Thoracic aorta (tissue), 2 donors: ENCODE measurements at places on chromosomes 5 and 9.

DNA sequence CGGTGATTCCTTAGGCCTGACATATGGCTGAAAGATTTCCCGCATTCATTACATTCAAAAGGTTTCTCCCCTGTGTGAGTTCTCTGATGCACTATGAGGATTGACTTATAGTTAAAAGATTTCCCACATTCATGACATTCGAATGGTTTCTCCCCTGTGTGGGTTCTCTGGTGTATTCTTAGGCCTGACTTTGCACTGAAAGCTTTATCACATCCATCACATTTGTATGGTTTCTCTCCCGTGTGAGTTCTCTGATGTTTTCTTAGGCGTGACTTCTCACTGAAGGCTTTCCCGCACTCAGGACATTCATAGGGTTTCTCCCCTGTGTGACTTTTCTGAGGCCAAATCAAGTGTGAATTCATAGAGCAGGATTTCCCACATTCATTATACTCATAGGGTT lies 35.8 kb downstream of the ZNF782 start:
- no peak for DNase-seq

DNA sequence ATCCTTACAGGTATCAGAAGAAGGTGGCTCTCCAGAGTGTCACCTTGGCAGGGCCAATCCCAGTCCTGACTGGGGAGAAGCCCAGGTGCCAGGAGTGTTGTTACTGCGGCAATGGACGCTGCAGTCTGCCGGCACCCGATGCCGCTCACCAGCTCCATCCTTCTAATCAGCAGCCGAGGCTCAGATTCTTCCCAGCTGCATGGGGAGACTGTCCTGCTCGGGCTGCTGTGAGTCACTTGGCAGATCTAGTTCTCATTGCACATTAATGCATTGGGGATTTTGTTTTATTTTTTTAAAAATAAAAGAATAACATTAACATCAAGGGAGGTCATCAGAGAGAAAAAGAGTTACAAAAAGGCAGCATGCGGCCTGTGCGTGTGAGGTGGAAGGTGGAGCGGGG lies 115.8 kb downstream of the MTX3 start:
- no peak for DNase-seq

DNA sequence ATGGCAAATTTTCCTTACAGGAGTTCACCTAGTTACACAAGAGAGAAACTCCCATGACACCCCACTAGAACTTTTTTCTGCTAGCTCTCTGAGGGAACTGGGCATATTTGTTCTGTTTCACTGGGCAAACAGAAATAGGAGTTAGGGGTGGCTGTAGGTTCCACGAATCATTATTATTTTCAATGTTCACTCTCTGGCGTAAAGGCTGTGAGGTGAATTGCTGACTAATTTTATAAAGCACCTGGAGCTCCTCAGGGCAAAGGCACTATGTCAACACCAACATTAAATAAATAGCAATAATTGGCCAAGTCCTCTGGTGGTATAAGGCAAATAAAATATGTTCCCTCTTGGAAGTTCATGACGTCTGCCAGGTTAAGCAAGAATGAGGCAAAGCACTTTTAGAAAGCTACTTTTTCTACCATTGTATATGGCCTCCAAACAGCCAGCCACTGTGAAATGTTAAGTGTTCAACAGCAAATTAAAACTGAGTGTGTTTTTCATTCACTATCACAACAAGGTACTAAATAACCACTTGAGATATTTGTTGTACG lies 344.6 kb downstream of the PDE4D start:
- no peak for DNase-seq

GRCh38 chr5:10059556-10059955 lies 190.1 kb downstream of the ATPSCKMT start:
- no peak for DNase-seq

DNA sequence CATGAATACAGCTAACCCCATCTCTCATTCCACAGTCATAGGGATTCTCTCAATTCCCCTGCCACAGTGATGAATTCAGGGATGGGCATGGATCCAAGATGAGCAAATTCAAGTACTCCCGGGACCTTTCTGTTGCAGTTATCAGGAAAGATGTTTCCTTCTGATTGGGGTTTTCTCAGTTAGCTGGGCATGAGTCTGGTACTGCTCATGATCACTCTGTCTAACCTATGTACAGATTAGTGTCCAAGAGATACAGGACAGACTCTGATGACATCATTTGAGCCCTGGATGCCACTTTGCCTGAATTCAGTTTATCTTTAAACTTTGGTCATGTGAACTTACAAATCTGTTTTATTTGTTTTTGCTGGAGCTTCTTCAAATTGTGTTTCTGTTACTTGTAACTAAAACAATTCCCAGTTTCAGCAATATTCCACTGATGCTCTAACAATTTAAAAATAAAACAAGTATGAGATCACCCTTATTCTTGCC lies 257.7 kb upstream of the KLF9 start:
- no peak for DNase-seq

DNA sequence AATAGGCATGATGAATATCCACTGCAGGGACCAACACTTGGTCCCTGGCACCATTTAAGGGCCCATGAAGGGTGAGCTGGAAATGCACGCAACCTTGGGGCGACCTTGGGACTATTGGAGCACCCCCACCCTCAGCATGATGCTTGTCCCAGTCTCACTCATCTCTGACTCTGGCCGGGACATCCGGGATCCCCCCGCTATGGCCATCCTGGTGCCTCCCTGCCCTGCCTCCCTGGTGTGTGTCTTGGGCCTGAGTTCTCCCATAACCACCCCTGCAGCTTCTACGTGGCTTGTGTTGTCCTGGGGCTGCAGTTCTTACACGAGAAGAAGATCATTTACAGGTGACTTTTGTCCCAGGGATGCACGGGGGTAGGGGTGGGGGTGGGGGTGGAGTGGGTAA lies 5.9 kb downstream of the ZDHHC12 start:
- no peak for DNase-seq

GRCh38 chr9:114200721-114201300 lies 45.5 kb downstream of the COL27A1 start:
- no peak for DNase-seq

GRCh38 chr5:69265931-69266330 lies 31.2 kb downstream of the CDK7 start:
- DNase-seq, result no peak

- no peak for DNase-seq
These were observed 19.1 kb upstream of the DELE1 start for GRCh38 chr5:141904551-141904950.

- DNase-seq, result no peak
These were observed 27.6 kb downstream of the FAM174A start for GRCh38 chr5:100562821-100563220.

- no peak for DNase-seq
These were observed 119.6 kb downstream of the BOD1 start for GRCh38 chr5:173496883-173497255.

- no peak for DNase-seq
These were observed 9.1 kb downstream of the CARNMT1 start for GRCh38 chr9:75019022-75019421.

- DNase-seq, result no peak
These were observed 70.7 kb downstream of the MSX2 start for GRCh38 chr5:174794931-174795672.

- DNase-seq, result no peak
These were observed 345.5 kb upstream of the PTGER4 start for GRCh38 chr5:40334242-40334635.

DNA sequence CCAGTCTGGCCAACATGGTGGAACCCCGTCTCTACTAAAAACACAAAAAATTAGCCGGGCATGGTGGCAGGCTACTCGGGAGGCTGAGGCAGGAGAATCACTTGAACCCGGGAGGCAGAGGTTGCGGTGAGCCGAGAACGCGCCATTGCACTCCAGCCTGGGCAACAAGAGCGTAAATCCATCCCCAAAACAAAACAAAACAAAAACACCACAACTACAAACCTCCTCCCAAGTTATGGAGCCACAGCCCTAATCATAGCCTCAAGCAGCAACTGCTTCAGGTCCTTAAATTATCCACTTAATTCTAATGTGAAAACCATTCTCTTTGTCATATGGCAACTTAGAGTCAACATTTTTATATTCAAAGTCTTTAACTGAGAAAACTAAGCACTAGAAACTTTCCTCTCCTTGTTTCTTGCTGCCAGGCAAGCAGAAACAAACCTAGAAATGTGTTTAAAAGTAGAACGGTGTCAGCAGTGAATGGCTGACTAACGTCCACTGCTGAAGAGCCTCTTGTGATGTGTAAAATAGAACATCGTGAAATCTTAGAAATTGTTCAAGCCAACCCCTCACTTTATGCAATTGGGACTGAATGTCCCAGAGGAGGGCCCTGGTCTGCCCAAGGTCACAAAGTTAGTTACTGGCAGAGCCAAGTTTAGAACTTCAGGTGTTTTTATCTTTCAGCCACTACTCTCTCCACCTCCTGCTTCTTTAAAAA lies 5.7 kb downstream of the TMEM245 start:
- DNase-seq, result no peak

- no peak for DNase-seq
These were observed 412.6 kb downstream of the MLLT3 start for GRCh38 chr9:20209391-20210340.

DNA sequence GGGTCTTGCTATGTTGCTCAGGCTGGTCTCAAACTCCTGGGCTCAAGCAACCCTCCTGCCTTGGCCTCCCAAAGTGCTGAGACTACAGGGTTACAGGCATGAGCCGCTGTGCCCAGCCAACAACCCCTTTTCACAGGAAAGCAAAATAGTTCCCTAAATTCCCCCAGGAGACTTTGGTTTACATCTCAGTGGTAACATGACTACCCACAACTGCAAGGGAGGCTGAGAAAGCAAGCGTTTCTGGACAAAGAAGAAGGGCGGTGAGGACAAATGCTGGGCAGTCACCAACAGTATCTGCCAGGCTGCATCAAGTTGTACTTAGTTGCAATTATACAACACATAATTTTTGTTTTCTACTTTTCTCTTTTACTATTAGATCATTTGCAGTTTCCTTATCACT lies 7.4 kb upstream of the ADGRD2 start:
- DNase-seq, result no peak

GRCh38 chr5:148984345-148984744 lies 78.5 kb downstream of the SH3TC2 start:
- DNase-seq, result no peak

GRCh38 chr5:157354800-157355199 lies 88.9 kb downstream of the CYFIP2 start:
- DNase-seq, result no peak

- peak; percentile 71 for DNase-seq
These were observed 11.8 kb upstream of the TGFBI start for GRCh38 chr5:136016945-136017530.

- DNase-seq, result no peak
These were observed 2.8 kb downstream of the ARHGEF37 start for GRCh38 chr5:149584121-149584520.

DNA sequence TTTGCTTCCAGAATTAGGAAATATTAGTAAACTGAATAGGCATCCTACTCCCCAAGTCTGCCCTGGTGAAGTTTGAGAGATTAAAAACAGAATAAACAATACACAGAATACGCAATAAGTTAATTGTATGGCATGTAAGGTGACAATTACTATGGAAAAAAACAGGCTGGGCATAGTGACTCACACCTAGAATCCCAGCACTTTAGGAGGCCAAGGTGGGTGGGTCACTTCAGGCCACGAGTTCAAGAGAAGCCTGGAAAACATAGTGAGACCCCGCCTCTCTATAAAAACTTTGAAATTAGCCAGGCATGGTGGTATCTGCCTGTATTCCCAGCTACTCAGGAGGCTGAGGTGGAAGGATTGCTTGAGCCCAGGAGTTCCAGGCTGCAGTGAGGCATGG lies 64.2 kb upstream of the SUSD1 start:
- DNase-seq, result no peak

DNA sequence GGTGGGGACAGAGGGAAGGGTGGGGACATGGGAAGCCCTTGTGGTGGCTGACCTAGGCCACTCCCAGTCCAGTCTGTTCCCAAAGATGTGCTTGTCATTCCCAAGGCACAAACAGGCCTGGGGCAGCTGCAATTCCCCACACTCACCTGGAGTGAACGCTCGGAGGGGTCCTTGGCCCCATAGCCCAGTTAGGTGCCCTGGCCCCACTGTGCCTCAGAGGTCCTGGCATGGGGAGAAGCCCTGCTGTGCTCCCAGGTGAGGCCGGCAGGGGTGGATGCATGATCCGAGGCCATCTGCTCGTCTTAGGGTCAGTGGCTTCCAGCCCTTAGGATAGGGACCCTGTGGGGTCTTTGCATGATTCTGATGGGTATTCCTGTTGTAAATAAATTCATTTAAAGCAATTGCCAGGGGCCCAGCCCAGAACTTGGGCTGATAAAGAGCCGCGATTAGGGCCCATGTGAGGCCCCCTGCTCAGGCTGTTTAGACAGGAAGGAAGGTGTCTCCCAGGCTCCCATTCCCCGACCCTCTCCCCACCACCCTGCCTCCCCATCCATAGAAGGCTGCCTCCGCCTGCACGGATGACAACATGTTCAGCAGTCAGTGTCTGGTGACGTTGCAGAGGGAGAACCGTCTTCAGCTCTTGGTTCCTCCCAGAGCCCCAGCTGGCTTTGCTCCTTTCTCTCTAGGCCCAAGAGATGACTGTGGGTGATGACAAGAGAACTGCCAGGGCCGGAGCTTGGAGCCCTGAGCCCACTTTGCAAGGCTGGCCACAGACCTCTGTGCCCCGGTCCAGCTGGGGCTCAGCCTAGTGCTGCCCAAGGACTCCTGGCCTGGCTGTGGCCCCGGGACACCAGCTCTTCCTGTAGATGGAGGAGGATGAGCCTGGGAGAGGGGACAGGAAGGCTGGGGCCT lies 28.4 kb upstream of the IRX4 start:
- no peak for DNase-seq

DNA sequence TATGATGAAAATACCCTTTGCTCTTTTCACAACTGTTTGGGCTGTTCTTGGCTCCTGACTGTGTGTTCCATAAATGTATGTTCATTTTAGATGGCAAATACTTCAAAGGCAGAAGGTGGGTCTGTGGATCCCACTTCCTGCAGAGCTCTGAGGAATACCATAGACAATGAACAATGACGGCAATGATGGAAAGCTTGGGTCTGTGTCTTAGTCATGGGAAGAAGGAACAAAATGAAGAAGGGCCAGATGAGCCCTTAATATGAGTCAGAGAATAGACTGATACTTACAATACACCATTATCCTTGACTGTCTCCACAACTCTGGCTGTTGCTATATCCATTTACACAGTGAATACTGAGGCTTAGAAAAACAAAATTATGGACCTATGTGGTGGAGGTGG lies 126.0 kb downstream of the SLIT3 start:
- DNase-seq, result no peak

GRCh38 chr5:1506242-1507013 lies 17.3 kb downstream of the LPCAT1 start:
- DNase-seq, result no peak

DNA sequence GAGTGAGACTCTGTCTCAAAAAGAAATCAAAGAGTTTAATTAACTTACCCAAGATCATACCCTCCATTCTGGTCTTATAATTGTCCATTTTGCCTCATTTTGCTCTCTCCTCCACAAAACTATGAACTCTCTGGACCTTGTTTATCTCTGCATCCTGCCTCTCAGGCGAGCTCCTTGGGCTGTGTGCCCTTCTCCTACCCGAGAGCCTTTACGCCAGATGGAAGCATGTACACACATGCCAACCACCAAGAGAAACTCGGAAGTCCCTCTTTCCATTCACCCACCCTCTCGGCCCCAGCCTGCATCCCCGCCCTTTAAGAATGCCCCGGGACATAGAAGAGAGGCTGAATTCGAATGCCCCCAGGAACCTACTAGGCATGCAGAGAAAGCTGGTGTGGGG lies 25.9 kb downstream of the CPLX2 start:
- no peak for DNase-seq
